Aorta (tissue), 5 donors: ENCODE measurements at places on chromosomes 7 and 10. TPM values are rescaled to one million over a fixed set of nuclear protein-coding genes. Genes with fewer than 3 reads are reported as not detected.
A peak's percentile ranks its signal among the peaks of the same experiment; 100 is the strongest.

- DNase-seq, result no peak
These were observed 5.3 kb downstream of the C10orf90 start for GRCh38 chr10:126665207-126665606.

- no peak for DNase-seq
These were observed 233.4 kb downstream of the GPR37 start for GRCh38 chr7:124532166-124532565.

DNA sequence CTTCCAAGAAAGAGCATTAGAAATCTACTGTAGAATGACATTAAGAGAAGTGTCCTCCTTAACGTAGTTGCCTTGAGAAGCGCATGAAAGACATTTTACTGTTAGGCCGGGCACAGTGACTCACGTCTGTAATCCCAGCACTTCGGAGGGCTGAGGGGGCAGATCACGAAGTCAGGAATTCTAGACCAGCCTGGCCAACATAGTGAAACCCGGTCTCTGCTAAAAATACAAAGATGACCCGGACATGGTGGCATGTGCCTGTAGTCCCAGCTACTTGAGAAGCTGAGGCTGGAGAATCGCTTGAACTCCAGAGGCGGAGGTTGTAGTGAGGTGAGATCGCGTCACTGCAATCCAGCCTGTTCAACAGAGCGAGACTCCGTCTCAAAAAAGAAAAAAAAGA, 28.9 kb downstream of the TARP start:
- DNase-seq, result no peak

DNA sequence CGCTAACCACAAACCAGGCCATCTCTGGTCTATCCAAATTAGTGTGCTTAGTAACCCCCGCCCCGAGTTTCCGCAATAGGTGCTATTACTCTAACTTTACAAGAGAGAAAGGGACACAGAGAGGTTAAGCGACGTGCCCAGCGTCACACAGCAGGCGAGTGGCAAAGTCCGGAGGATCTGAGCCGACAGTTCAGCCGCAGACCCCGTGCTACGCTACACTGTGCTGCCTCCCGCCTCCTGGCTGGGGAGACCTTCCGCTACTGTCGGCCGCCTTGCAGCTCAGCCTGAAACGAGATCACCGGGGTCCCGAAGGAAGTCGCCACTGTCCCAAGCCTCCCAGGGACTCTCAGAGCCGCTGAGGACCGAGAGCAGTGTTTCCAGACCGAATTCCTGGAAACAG, 799 bp downstream of the INTS1 start:
- no peak for DNase-seq

DNA sequence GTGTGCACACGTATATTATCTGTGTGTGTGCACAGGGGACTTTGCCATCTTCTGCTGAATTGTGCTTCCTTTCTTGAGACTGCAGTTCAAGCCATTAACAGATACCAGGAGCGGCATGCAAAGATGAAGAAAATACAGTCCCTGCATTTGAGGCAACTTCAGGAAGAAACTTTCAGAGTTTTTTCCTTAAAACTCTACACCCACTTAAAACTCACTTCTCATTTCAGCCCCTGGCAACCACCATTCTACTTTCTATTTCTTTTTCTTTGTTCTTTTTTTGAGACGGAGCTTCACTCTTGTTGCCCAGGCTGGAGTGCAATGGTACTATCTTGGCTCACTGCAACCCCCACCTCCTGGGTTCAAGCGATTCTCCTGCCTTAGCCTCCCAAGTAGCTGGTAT, 448.9 kb upstream of the ZMIZ1 start:
- DNase-seq, result no peak

DNA sequence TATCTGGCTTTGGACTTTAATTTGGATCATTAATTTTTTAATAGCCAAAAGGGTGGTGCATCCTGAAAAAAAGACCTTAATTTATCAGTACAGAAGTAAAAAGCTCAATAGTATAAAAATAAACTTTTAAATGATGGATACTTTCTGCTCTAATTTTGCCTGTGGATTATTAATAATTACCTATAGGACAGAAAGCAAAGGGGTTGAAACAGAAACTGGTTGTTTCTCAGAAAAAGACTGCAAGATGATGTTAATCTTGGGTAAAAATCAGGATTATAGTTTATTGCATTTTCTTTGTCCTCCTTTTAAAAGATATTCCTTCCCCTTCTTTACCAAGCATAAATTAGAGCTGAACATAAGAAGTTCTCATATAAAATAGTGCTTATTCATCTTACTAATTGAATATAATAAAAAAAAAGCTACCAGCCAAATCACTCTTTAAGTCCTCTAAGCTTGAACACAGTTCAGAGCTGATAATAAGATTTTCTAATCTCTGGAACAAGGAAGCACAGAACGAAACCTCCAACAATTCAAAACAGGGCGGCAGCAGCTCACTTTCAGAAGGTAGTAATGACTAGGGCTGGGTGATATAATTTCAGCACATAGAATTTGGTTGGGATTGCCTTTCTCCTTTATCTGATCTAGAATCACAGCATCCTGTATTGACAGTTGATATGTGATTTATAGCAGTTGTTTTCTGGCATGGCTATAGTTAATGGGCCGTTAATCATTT, 8.1 kb upstream of the GPR85 start:
- DNase-seq, result no peak

DNA sequence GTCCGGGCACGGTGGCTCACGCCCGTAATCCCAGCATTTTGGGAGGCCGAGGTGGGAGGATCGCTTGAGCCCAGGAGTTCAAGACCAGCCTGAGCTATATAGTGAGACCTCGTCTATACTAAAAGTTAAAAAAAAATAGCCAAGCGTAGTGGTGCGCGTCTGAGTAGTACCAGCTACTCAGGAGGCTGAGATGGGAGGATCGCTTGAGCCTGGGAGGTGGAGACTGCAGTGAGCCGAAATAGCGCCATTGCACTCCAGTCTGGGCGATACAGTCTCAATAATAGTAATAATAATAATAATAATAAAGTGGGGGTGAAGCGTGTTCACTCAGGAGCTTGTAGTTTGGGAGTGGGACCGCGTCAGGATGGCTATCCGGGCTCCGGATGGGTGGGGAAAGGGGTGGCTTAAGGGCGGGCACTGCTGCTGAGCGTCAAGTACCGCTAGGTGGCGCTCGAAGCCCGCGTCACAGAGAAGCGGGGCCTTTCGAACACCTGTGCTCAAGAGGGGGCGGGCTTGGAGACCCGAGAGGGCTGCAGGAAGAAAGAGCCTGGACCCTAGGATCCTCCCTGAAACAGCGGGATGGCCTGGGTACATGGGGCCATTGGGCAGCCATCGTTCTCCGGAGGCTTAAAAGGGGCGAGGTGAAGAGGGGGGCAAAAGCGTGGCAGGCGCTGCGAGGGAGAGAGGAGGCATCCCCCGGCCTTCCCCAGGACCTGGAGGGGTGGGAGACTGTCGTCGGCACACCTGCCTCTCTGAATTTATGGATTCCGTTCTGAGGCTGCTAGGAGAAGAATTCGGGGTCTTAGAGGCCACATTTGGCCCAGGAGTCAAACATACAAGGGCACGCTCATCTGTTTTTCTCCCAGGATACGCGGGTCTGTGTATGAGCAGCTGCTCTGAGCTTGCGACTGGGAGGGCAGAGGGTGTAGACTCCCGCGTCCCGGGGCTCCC, 14.5 kb downstream of the LBX1 start:
- DNase-seq, result peak; percentile 68

Gene HOXA2
- total RNA-seq, result 1.6 TPM

DNA sequence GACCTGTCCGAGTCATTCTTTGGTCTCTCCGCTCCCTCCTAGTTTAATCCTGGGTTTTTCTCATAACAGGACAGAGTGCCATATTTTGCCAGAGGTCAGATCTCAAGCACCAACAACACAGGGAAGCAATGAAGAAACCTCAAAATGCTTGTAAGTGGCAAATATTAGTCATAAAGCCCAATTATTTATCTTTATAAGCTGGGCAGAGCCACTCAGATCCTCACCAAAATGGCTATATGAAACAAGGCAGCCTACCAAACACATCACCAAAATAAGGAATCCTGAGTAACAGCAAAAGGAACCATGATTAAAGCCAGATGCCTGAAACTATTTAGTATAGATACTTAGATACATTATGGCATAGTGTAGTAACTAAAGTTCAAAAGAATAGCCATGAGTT, 4.7 kb downstream of the ECD start:
- no peak for DNase-seq

DNA sequence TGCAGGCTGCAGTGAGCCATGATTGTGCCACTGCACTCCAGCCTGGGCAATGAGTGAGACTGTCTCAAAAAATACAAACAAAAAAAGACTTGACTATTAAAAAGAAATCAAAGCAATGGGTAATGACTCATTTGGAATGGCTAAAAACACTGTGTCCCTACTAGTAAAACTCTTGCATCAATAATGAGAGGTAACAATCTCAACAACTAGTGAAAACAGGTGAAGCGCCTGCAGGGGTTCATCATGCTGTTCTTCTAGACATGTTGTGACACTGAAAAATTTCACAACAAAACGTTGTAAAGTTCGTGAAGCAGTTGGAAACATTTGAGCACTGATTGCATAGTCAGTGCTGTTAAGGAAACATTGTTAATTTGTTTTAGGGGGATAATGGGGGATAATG, 26.9 kb upstream of the SLC29A4 start:
- DNase-seq, result no peak

Gene NUDT13
- total RNA-seq, result 1.7 TPM

Gene JAKMIP3
- total RNA-seq, result 0.23 TPM
